ENCODE measurements at places on chromosomes 12 and 14.

GRCh38 chr14:88879022-88879421, 54.6 kb downstream of the TTC8 start:
- no peak for DNase-seq

- DNase-seq = peak; percentile 24
Measured at GRCh38 chr12:57476993-57477709, 2.5 kb downstream of the ARHGAP9 start.

GRCh38 chr12:55713721-55714120, 2.1 kb upstream of the BLOC1S1 start:
- DNase-seq = no peak

DNA sequence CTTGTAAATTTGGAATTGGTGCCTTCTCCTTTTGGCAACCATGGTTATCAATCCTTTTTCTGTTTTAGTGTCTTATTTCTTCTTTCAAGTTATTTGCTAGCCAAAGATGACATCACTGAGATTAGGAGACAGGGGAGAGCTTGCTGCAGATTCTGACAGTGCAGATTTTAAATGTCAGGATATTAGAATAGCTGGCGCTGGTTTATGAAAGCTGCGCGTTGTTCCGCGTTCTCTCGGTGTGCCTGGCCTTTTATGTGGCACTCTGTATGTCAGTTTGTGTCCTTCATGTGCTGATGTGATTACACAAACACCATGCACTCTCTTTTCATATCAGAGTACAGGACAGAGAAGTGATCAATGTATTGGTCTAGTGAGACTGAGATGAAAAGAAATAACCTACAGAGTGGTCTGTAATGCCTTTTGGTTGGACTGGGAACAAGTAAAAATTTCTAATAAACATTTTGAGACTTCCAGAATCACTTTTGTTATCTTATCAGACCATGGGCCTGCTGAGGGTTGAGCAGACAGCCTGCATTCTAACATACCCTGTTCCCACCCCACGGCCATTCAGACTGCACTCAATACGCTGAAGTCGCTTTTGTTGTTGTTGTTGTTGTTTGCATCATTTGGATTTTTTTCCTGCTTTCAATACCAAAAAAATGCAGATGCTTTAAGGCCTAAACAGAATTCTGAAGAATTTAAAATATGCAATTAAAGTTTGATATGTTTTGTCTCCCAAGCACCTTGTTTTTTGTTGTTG, 49.7 kb upstream of the TRAF3 start:
- no peak for DNase-seq

GRCh38 chr12:122846622-122847515, 11.6 kb downstream of the HIP1R start:
- DNase-seq = no peak

DNA sequence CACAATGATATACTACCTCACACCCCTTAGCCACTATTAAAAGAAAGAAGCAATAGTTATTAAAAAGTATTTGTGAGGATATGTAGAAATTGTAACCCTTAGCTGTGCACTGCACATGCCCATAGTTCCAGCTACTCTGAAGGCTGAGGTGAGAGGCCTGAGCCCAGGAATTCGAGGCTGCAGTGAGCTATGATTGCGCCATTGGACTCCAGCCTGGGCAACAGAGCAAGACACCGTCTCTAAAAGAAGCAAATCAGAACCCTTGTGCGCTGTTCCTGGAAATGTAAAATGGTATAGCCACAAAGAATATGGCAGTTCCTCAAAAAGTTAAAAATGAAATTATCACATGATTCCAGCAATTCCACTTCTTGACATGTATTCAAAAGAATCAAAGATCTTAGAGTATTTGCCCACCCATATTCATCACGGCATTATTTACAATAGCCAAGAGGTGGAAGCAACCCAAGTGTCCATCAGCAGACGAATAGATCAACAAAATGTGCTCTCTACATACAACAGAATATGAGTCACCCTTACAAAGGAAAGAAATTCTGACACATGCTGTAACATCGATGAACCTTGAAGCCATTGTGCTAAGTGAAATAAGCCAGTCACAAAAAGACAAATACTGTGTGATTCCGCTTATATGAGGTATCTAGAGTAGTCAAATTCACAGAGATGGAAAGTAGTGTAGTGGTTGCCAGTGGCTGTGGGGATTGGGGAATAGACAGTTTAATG, 23.7 kb upstream of the YLPM1 start:
- DNase-seq = no peak

All from CD4-positive, alpha-beta T cell treated with Interleukin-6 at 100 ng/mL for 8 hours (primary cell).